ENCODE measurements at places on chromosomes 3 and 15.
A peak's percentile ranks its signal among the peaks of the same experiment; 100 is the strongest.

GRCh38 chr3:143565951-143566350 is 282.3 kb downstream of the SLC9A9 start:
- DNase-seq: no peak

DNA sequence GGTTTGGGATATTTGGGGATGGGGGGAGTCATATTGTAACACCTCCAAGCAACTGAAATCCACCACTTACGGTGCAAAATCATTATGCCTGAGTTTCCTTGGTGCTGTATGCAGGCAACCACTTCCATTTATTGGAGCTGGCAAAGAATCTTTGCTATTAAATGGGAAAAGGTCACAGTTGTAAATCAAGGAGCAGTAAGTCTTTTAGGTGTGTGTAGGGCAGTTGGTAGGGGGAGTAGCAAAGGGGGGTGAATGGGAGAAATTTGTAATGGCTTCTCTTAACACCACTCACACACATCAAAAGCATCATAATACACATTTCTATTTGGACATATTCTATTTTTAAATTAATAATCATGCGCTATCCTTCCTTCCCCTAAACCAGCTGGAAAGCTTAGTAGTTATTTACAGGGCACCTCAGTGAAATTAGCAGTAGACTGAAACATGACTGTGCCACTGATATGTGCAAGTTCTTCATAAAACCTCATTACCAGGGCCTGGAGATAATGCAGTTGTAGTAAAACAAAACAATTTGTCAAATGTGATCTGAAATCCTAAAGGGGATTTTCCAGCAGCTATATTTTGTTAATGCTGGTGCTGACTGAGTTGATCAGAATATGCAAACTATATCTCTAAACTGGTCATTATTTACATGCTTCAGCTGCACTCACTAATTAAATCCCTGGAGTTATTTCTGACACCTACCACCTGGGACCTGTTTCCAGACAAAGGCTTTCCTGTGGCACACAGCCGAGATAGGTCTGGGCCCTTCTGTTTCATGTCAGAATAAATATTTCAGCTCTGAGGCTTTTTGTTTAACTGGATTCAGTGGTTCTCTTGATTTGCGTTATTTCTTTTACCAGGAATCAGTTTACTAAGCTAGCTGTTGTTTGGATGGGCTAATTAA is 90.1 kb downstream of the B3GALNT1 start:
- no peak for DNase-seq

- no peak for DNase-seq
Measured at GRCh38 chr15:34243226-34243625, 18.4 kb downstream of the EMC4 start.

GRCh38 chr15:38196076-38196475 is 56.6 kb upstream of the SPRED1 start:
- DNase-seq: no peak

- peak; percentile 83 for DNase-seq
Measured at GRCh38 chr3:13420045-13420830, at the start of gene NUP210. Gene NUP210 (minus strand): TSS chr3:13420322. CDS start chr3:13420226, 96 bp downstream.

DNA sequence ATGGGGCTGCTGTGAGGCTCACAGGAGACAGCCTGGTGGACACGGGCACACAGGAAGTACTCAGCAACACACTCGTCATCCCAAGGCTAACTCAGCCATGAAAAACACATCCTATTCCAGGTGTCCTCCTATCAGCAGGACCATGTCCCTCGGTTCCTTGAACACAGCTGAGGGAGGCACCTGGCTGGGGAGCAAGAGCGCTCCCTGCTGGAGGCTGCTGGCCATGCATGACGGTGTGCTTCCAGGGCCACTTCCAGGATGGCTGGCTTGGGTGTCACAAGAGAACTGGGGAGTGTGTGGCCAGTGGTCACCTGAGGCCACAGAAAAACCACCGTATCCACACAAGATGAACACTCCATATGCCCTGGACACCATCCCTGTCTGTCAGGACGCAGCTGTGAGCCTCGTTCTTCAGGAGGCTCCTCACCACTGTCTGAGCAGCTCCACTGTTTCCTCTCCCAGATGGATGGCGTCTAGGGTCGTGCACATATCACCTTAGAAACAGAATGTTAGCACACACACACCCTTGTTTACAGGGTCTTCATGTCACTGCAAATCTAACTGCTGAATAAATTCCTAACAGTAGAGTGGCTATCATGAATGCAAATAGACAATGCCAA is 31.0 kb downstream of the POC1A start:
- DNase-seq: peak; percentile 50

DNA sequence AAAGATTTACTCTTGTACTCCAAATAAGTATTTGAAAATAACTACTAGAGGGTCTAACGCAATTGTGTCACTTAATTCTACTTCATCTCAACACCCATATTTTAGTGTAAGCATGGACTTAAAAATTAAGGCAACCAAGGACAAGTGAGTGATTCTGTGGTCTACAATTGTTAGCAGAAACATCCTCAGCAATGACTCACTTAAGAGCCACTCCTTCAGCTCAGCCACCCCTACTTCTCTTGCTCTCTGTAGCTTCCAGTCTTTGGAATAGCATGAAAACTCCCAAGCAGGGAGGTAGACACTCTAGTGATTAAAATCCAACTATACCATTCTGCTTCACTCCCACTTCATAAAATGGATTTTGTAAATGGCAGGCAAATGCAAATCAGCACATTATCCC is 116.0 kb upstream of the LRRN1 start:
- no peak for DNase-seq

DNA sequence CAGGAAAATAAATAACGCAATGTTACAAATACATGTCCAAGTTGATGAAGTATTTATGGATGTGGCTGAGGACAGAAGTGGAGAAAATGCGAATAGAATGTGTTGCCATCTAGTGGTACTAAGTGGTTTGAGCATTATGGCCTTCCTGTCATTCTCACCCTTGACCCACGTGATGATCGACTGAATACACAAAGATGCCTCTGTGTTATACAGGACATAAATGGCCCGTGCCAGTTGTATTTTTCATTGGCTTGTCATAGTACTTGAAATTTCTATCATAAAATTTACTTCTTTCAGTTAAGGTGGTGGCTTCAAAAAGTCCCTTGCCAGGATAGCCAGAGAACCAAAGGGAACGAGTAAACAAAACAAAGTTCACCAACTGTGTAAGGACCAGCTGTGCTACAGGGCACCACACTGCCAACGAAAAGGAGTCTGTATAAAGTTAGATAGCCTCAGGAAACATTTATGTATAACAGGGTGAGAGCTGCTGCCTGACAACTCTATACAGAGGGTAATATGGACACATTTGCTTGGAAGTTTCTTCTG is 103.7 kb downstream of the MYH15 start:
- DNase-seq: peak; percentile 76

- no peak for DNase-seq
Measured at GRCh38 chr3:23319366-23320312, 116.5 kb downstream of the UBE2E2 start.

DNA sequence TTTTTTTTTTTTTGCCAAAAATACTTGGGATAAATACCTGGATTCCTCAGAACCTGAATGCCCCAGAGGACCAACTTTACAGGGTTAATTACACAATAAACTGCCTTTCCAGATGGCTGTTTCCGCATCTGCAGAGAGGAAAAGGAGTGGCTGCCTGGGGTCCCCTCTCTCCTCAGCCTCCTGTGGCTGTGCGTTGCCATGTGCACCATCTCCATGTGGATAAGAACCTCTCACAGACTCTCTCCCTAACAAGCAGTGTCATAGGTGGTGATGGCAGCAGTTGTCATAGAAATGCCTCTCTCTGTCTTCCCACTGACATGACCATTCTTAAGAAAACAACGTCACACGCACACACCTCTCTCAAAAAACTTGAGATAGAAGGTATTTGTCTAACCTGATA is 179.4 kb downstream of the RPLP1 start:
- no peak for DNase-seq

DNA sequence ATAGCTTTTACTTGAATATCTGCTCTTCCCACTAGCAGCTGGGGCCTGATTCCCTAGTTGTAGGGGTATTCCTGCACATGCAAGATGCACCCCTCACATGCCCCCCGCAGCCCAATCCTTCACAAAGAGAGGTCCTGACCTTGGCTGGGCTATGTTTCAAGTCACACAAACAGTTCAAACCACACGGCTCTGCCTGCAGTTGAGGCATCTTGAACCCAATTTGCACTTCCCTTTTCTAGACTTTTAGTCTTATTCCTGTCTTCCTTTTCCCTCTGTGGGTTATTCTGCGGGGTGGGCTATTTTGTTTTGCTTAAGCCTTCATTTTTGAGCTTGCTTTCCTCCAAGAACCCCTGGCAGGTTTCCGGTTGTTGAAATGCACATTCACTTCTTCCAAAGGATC is 13.3 kb upstream of the CCR1 start:
- no peak for DNase-seq

DNA sequence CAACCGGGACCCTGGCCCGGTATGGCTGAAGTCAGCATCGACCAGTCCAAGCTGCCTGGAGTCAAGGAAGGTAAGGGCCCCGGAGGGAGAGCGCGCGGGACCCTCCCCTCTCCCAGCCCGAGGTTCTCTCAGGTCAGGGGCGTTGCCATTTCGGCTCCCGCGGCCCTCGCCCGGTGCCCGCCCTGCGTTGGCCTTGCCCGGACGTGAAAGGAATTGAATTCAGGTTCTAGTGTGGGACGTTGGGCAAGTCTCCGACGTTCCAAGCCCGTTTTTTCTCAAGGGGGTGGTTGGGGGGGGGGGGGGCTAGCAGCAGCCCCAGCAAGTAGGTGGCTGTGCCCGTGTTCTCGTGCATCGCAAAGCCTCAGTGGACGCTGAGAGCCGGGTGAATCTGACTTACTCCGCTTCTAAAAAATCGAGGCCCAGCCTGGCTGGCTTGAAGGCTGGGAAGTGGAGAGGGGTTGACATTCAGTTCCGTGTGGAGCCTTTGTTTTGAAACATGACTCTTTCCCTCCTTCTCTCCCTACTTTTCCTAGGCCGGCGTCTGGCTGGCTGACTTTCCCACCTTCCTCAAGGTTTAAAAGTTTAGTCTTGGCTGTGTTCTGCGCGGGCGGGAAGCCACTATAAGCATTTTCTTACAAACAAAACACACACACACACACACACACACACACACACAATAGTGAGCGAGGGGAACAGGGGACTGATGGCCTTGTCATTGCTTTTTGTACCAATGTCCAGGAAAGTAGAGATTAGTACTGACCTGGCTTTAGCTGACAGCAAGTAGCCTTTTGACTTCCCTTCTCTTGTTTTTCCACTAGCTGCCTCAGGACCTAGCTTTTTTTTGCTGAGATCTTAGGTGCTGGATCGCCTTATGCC is at the start of gene UTS2B:
Gene UTS2B, minus strand, starts transcription at position 873 of the 876 bp plus-strand sequence. CDS start 48,337 bp downstream, outside the sequence.
- DNase-seq: peak; percentile 57

- no peak for DNase-seq
Measured at GRCh38 chr15:70345251-70346019, 247.7 kb upstream of the TLE3 start.

DNA sequence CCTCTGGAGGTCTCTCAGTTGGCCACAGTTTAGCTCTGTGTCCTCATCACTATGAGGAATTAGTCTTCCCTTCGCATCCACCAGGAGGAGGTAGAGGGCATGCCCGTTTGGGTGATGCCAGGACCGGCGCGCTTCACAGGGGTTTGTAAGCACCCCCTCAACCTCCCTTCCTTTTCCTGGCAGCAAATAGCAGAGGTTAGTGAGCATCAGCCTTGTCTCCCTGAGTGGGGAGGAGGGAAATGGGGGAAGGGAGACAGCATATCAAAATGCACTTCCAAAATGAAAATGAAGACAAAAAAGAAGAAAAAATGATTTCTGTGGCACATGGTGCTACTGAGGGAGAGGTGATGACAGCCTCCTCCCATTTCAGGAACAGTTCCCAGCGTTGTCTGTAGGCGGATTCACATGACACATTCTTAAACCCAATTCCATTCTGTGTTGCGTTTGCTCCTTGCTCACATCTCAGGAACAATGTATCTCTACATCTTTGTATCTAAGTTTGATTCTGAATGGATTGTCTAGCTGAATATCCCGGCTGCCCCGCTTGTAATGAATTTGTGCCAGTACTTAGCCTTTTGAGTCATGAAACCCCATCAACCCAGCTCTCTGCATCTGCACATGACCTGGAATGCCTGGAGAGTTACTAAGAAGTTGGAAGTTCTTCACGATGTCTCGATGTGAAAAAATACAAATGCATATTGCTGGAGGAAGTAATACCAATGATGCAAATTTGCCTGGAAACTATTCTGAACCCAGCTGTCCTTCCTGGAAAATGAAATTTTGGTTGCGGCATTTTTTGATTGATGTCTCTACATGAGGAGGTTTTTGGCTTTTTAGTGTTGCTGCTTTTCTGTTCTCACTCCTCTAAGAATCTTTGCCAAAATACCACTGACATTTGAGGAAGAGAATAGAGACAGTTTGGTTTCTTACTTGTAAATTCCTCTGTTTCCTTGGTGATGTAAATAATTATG is 45.2 kb downstream of the TYRO3 start:
- DNase-seq: peak; percentile 68

DNA sequence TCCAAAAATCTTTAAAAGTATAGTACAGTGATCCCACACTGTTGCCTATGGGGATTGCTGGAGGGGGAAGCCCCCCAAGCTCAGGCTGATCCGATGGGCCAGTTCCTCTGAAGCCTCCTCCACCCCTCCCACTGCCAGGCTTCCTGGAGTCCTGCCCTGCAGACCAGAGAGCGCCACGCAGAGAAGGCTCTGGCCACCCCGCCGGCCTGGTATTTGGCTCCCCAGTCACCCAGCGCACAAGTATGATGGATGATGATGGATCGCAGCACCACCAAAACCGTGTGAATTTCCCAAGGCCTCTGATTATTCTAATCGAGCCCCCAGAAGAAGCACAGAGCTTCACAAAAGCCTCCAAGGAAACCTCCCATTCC is 259.0 kb downstream of the MECOM start:
- no peak for DNase-seq

- DNase-seq: peak; percentile 61
Measured at GRCh38 chr3:155325263-155325835, 31.9 kb upstream of the STRIT1 start.

GRCh38 chr3:86800116-86800515 is 190.8 kb downstream of the VGLL3 start:
- DNase-seq: no peak

DNA sequence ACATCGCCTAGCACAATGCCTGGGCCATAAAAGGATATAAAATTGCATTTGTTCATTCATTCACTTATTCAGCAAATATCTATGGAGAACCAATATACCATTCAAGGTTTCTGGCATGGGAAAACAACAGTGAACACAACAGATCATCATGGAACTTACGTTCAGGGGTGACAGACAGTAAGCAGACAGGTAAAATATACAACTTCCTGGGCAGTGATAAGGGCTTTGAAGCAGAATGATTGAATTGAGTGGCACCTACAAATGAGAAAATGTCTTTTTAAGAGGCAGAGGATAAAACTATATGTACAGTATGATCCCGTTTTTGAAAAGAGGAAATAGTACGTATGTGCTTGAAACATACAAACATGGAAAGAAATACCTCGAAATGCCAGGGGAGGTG is 39.2 kb downstream of the CMTM7 start:
- DNase-seq: no peak

All from MM.1S (cell line).